Urinary bladder (tissue), 4 donors: ENCODE measurements at places on chromosomes 4 and X.

DNA sequence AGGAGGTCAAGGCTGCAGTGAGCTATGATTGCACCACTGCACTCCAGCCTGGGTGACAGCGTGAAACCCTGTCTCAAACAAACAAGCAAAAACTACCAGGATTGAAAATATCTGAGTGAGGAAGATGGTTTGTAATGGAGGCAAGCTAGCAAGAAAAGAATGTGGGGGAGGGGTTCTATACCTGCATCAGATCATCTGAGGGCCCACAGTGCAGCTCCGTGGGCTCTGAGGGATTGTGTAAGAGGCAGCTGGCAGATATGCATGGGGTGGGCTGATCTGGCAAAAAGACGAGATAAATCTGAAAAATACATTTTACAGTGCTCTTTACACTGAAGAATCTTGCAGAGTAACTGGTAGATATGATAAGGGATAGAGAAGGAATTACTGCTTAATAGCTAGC, 28.9 kb upstream of the CHRNA9 start:
- DNase-seq: no peak

GRCh38 chr4:175087145-175087544, 169.0 kb downstream of the ADAM29 start:
- DNase-seq: no peak

DNA sequence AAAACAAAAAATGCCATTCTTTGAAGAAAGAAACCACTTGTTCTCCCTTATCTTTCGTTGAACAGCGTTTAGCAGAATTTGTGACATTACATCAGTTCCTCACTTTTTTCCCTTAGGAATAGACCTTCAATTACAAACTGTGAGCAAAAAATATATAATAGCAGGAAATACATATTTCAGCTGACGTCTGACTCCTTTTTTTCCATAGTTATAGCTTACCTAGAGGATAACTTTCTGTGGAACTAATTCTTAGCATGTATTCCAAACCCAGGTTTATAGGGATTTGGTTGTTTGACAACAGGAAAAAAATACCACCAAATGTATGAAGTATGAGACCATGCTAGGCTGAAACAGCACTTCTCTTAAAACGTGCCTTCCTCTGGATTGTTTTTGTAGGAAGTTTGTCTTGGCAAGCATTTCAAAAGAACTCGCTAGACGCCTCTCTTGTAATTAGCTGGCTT, 2.0 kb upstream of the LIMCH1 start:
- DNase-seq: no peak

DNA sequence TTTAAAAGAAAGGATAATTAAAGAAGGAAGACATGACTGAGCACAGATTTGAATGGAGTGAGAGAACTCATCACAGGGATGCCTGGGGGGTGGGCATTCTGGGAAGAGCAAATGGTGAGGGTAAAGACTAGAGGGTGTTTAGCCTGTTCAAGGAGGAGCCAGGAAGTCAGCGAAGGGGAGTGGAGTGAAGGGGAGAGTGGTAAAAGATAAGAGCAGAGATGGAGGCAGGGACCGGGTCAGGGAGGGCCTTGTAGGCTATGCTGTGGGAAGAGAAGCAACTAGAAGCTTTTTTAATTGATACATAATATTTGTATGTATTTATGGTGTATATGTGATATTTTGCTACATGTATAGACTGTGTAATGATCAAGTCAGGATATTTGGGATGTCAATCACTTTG, 2.2 kb upstream of the VGLL1 start:
- no peak for DNase-seq

GRCh38 chr4:55980725-55981124, 32.0 kb downstream of the CEP135 start:
- DNase-seq: no peak

DNA sequence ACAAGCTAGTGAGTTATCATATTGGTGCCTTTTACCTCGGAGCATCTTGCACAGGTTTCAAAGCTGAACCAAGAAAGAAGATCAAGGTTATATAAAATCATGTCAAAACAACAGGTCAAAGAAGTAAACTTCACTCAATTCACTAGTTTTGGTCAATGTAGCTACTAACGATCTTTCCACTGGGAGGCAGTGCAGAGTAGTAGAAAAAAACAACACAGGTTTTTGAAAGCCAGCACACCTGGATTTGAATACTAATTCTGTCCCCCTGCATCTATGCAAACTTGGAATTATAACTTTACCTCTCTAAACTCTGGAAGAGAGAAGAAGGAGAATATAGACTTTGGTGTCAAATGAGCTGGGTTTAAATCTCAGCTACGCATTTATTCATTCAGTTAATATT, 266.1 kb downstream of the GRIA3 start:
- no peak for DNase-seq

DNA sequence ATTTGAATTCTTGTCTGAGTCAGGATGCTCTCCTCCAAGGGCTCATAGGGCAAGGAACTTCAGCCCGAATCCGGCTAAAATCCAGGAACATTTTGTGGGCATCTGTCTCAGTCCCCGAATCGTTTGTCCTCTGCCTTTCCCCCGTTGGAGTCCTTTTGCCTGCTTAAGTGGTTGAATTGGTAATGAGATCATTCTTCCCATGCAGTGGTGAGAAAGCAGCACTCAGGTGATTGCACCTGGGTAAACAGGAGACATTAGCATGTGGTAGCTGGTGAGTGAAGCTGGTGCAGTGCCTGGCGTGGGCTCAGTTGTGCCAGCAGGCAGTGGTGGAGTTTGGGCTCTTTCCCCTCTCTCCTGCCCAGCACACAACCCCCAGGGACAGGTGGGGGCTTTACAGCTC, 61.9 kb upstream of the MTM1 start:
- no peak for DNase-seq

GRCh38 chr4:151646322-151646721, 114.5 kb downstream of the GATB start:
- no peak for DNase-seq

DNA sequence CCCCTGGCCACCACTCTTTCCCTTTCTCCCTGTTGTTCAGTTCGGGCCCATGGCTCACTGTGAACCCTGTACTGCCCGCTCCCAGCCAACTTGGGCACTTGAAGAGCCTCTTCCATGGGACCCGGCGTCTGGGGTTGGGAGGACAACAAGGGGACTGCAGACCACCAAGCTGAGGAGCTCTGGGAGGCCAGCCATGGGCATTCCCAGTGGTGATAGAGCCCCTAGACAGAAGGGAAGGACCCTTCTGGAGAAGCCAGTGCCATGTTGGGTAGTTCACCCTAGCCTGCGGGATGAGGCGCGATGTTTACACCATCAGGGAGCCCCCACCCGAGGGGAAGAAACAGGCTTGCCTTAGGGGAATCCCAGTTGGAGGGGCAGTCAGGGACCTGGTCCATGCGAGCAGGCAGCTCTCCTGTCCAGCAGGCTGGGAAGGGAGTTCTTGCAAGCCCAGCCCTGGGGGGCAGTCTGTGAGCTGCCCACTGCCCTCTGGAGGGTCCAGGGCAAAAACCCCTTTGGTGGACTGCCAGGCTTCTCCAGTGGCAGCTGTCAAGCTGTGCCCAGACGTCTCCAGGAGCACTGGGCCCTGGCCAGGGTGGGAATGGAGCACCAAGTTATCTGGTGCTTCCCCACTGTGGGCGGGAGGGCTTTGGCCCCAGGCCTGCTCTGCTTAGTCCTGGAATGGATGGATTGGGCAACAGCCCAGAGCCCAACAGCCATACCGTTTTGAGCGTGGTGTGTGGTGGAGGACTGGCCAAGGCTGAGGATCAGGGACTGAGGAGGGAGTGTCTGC, 23.7 kb upstream of the UBA1 start:
- DNase-seq: no peak

DNA sequence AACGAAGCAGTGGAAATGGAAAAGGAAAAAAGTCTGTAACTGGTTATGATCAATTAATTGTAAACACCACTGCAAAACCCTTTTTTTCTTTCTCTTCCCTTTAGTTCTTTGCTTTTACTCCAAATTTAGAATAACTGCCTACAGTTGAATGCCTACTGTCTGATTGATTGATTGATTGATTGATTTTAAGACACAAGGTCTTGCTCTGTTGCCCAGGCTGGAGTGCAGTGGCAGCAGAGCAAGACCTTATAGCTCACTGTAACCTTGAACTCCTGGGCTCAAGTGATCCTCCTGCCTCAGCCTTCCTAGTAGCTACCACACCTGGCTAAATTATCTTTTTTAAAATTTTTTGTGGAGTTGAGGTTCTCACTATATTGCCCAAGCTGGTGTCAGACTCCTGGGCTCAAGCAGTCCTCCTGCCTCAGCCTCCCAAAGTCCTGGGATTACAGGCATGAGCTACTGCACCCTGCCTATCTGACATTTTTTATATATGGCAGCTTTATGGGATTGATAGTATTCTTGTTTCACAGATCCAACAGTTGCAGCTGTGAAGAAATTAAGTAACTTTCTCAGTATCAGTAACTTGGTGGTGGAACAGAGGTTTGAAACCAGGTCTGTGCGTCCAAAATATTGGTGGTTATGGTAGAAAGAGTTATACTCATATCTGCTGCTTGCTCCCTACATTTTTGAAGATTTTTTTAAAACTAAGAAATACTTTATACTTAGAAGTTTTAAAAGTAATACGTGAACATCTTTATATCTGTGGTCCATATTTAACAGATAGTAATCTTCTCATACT, 12.4 kb downstream of the UBE2K start:
- DNase-seq: no peak

- no peak for DNase-seq
These were observed 13.1 kb upstream of the DRP2 start for GRCh38 chrX:101206471-101206870.
